ENCODE measurements at places on chromosomes 2 and 18. TPM values are rescaled to one million over a fixed set of nuclear protein-coding genes. Genes with fewer than 3 reads are reported as not detected.

LOXHD1 gene
- total RNA-seq: not detected

SLC11A1 gene
- total RNA-seq: not detected

DNA sequence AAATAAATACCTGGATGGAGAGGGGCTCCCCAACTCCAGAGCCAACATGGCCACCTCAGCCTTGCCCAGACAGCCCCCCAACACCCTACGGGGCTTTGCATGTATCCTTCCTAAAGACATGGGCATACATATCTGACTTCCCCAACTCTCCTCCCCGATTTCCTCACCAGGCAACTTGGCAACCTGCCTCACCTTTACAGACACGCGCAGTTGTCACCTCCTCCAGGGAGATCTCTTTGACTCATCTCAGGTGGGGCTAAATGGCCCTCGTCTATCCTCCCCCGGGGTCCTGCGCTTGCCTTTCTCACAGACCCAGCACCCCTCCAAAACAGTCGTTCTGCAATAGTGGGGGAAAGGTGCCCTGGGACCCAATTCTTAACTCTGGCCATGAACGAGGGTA lies 10.6 kb upstream of the BIN1 start:
- DNase-seq: no peak

DNA sequence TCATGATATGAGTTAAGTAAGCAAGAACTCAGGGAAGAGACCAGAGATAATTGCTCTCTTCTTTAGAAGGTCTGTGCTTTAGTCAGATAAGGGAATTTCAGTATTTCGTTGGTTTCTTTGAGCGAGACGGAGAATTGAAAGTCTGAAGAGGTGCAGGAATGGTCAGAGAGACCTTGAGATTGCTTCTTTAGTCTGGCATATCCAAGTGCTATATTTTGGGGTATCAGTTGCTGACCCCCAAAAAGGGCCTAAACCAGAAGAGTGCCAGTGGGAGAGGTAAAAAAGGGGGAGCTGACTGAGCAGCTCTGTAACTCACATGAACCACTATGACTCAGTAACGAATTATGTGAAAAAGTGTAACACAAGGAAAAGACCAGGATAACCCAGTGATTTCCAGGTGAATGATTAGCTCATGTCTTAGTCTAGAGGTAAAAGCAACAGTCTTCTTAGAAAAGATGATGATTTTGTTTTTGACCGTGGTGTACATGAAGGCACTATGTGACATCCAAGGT lies 932.9 kb downstream of the TDRD15 start:
- no peak for DNase-seq
